ENCODE measurements at places on chromosomes 4 and X.

GRCh38 chrX:115266300-115266699 is 23.2 kb upstream of the LUZP4 start:
- DNase-seq = peak; percentile 32

- DNase-seq = no peak
These were observed 389.7 kb upstream of the NR3C2 start for GRCh38 chr4:148831945-148832344.

GRCh38 chrX:41733939-41734338 is 10.0 kb downstream of the GPR82 start:
- no peak for DNase-seq

DNA sequence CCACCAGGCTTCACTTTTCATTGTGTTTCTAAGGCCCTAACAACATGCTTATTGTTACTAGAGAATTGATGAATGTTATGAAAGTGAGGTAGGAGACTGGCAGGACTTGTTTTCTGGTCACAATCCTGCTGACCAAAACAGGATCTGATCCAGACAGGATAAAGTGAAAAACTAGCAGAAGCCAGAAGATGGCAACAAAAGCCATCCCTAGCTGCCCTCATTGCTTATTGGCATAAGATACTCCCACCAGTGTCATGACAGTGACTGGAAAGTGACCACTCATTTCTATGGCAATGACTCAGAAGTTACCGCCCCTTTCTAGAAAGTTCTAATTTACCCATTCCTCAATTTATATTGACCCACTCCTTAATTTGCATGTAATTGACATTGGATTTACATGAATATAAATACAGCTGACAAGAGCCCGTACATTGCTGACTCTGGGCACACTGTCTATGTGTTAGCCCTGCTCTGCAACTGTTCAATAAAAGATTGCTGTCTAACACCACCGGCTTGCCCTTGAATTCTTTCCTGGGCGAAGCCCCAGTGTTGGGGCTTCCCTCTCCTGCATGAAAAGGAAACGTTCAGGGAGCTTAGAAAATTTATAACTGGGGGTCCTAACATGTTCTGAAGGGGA is 30.0 kb upstream of the FGG start:
- no peak for DNase-seq

GRCh38 chrX:22078117-22078516 is 46.0 kb downstream of the PHEX start:
- no peak for DNase-seq

GRCh38 chr4:16450724-16451123 is 224.5 kb upstream of the TAPT1 start:
- no peak for DNase-seq

Measured in DMS79 treated with DMSO at 0.1 percent for 48 hours (cell line).